ENCODE measurements at places on chromosomes 7 and 10. TPM values are rescaled to one million over a fixed set of nuclear protein-coding genes. Genes with fewer than 3 reads are reported as not detected.

FAM170B gene
- not detected for total RNA-seq

NPC1L1 gene
- total RNA-seq = not detected

ASIC3 gene
- total RNA-seq = 12.7 TPM

RET gene
- total RNA-seq = 0.15 TPM

TRIL gene
- total RNA-seq = not detected

LRMDA gene
- not detected for total RNA-seq

PON3 gene
- 0.41 TPM for total RNA-seq

HOXA6 gene
- total RNA-seq = not detected

TMEM248 gene
- total RNA-seq = 97.6 TPM

HACD1 gene
- 0.61 TPM for total RNA-seq

CUZD1 gene
- 4.6 TPM for total RNA-seq

PRPS1L1 gene
- not detected for total RNA-seq

TMEM196 gene
- total RNA-seq = not detected

SYNPO2L gene
- not detected for total RNA-seq

ING3 gene
- 28.6 TPM for total RNA-seq

MNX1 gene
- not detected for total RNA-seq

ADRB1 gene
- total RNA-seq = 0.13 TPM

HECW1 gene
- total RNA-seq = not detected

SFTPA1 gene
- 6.4 TPM for total RNA-seq

RBM20 gene
- total RNA-seq = 3.0 TPM

PDE6C gene
- not detected for total RNA-seq

ANKRD1 gene
- not detected for total RNA-seq

ANKRD61 gene
- not detected for total RNA-seq

VPS37D gene
- 0.53 TPM for total RNA-seq

SPDYE9 gene
- not detected for total RNA-seq

IMMP2L gene
- 21.7 TPM for total RNA-seq

CDC14C gene
- total RNA-seq = not detected

NKX2-3 gene
- total RNA-seq = 0.15 TPM

FXYD4 gene
- not detected for total RNA-seq
